AG08395 (cell line): ENCODE measurements at places on chromosomes 16 and 17.

GRCh38 chr17:77882481-77883212 lies 75.9 kb upstream of the TNRC6C start:
- DNase-seq = peak; percentile 25

- DNase-seq = no peak
Measured at GRCh38 chr16:19722269-19722952, 4.3 kb downstream of the IQCK start.

GRCh38 chr16:721765-722540 lies 1.0 kb downstream of the ANTKMT start:
- no peak for DNase-seq

DNA sequence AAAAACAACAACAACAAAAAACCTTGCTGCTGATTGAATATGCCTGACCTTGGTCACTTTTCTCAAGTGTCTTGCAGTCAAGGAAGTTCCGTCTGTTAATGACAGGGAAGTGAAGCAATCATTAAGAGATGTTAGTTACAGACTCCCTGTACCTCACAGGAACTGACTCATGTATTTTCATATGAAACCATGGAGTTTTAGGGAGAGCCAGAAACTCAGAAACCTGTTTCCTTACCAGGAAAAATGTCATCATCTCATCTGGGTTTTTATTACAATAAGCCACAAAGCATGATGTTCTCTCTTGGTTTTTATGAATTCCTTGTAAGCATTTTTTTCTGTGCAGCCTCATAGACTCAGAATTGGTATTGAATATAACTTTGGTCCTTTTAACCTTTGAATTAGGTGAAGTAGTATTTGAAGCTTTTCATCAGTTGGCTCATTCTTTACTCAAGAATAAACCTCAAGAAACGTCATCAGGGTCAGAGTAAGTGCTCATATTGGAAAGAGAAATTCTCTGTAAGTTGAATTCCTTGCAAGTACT lies 10.3 kb downstream of the LYRM1 start:
- peak; percentile 68 for DNase-seq

- DNase-seq = no peak
Measured at GRCh38 chr17:73758245-73758644, 114.0 kb upstream of the SDK2 start.

GRCh38 chr17:61904094-61904710 lies 23.6 kb downstream of the INTS2 start:
- DNase-seq = no peak

GRCh38 chr17:80716986-80717719 lies 172.5 kb downstream of the RPTOR start:
- peak; percentile 15 for DNase-seq

DNA sequence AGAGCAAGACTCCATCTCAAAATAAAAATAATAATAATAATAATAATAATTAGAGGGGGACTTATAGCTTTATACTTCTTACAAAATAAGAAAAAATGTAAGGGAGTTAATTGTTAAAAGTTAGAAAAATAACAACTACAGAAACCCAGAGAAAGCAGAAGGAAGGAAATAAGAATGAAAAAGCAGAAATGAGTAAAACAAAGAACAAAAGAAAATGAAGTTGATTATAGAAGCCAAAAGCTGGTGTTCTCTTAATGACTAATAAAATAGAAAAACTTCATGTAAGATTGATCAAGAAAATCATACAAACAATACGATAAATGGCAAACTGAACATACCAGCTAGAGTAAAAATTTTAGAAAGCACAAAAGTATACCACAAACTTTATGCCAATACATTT lies 6.8 kb upstream of the NSMCE1 start:
- no peak for DNase-seq

DNA sequence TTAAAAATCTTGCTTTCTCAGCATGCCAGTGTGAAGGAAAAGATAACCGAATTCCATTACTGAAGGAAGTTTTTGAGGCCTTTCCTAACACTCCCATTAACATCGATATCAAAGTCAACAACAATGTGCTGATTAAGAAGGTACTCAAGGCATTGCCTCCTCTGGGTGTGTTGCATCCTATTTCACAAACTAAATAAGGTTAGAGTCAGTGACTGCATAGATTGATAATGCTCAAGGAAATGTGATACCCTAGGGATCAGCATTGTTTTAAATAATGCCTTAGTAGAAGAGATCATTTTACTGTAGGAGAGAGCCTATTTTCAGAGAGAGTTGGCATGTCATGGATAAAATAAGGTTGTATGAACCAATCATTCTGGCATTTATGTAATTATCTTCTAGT lies 36.8 kb downstream of the GDPD1 start:
- no peak for DNase-seq

GRCh38 chr16:57940382-57940966 lies 30.5 kb downstream of the CNGB1 start:
- no peak for DNase-seq

DNA sequence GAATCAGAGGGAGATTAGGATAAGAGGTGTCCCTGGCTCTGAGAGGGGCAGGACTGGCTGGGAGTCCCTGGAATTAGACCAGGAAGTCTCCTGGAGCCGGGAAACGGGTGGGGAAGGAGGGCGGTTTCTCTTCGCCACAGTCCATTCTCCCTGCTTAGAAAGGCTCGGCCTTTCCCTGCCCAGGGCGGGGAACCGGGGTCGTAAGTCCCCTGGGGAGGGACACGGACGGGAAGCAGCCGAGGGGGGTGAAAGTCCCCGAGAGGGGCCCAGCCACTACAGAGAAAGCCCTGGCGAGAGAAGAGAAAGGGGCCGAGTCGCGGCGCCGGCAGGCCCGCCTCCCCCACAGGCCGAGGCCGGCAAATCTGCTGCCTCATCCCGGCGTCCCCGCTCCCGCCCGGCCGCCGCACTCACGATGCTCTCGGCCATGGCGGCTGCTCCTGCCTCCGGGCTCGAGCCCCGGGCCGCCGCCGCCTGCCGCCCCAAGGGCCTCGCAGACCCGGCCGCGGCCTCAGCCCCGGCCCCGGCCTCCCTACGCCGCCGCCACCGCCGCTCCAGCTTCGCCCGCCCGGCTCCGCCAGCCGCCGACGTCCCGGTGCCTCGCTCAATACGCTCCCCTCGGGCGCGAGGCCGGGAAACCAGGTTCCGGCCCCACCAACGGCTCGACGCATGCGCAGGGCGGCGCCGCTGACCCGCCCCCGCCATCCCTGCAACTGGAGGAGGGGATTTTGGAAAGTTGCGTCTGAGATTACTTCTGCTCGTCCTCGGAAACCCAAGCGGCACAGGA lies at the start of the genes NPLOC4 and TSPAN10:
TSS of gene NPLOC4 (minus strand) at position 608 of the 784 bp plus-strand sequence. CDS start at position 426, 182 bp downstream.
TSS of gene TSPAN10 (plus strand) at position 692 of the 784 bp plus-strand sequence. CDS start 5,217 bp downstream, outside the sequence.
- DNase-seq = peak; percentile 99

GRCh38 chr16:88406096-88407041 lies 23.6 kb downstream of the ZNF469 start:
- DNase-seq = peak; percentile 44

- DNase-seq = no peak
Measured at GRCh38 chr16:73605309-73605708, 557.4 kb upstream of the ZFHX3 start.

DNA sequence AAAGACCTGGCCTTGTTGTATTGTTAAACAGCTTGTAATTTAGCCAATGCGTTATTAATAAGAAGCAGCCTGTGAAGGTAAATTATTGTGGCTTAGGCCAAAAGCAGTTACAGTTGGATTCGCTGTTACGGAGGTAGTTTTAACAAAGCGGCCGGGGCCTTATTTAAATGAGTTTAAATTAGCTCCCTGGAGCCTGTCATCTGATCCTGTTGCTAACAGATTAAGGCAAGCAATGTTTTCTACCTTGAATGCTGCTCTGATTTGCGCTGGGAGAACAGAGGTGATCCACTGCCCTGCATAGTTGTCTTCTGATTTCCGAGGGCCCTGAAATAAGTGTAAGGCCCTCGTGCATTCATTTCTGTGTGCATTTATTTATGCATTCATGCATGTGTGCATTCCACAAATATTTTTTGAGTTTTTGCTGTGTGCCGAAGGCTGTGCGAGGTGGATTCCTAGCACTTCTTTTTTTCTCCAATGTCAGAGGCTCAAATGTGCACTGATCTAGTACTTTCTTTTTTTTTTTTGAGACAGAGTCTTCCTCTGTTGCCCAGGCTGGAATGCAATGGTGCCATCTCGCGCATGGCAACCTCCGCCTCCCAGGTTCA lies 10.9 kb downstream of the SEC14L5 start:
- DNase-seq = no peak

GRCh38 chr17:65047941-65048340 lies 8.6 kb downstream of the GNA13 start:
- DNase-seq = no peak

DNA sequence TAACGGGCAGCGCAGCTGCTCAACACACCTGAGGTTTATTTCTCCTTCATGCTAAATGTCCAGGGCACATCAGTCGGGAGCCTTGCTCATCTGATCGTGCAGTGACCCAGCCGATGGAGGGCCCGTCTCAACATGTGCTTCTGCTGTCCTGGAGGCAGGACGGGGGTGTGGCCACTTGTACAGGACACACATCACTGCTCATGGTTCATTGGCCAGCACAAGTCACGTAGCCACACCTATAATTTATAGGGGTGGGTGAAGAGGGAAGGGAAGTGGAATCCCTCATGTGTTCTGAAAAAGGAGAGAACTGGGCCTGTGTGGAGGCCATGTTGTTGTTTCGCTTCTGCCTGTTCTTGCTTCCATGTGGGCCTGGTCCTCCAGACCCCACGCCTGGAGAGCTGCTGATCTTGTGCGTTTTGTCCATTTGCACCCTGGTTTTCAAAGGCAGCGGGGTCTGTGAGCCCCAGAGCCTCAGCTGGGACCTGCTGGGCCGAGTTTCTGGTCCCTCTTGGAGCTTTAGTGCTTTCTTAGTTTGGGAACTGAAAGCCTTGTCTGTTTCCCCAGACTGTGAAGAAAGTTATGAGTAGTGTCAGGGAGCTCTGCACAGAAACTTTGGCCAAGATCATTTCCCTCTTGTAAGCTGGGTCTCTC lies 60.5 kb downstream of the CMIP start:
- DNase-seq = no peak

- DNase-seq = no peak
Measured at GRCh38 chr16:46895399-46896313, 11.5 kb downstream of the GPT2 start.

DNA sequence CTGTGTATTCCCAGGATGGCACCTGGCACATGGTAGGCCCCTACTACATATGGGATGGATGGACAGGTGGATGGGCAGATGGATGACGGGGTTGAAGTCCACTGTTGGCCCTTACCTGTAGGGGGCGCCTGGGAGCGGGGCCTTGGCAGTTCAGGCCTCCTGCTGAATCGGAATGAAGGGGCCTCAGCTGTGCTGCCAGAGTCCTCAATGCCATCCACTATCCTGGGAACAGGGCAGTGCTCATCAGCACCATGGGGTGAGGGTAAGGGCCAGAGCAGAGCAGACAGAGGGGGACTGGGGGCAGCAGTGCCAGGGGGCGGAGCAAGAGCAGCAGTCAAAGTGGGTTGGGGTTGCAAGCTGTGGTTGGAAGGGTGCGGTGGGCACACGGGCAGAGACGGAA lies 8.3 kb upstream of the RAB5C start:
- DNase-seq = no peak

GRCh38 chr17:37399265-37399803 lies 7.3 kb downstream of the ACACA start:
- DNase-seq = no peak

DNA sequence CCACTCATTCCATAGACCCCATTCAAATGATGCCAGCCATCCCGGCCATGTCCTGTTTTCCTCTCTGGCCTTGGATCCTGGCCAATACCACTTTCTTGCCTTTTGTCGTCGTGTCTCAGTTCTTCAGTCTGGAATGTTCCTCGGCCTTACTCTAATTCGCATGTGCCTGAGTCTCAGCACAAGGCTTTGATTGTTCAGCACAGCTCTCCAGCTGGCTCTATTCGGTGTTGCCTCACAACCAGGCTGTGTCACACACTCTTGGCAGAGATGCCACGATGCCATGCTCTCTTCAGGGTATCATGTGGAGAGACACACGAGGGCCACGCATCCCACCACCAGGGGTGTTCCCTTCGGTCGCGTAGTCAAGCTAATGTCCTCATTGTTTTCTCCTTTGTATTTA lies 1.8 kb upstream of the VPS4A start:
- DNase-seq = no peak

DNA sequence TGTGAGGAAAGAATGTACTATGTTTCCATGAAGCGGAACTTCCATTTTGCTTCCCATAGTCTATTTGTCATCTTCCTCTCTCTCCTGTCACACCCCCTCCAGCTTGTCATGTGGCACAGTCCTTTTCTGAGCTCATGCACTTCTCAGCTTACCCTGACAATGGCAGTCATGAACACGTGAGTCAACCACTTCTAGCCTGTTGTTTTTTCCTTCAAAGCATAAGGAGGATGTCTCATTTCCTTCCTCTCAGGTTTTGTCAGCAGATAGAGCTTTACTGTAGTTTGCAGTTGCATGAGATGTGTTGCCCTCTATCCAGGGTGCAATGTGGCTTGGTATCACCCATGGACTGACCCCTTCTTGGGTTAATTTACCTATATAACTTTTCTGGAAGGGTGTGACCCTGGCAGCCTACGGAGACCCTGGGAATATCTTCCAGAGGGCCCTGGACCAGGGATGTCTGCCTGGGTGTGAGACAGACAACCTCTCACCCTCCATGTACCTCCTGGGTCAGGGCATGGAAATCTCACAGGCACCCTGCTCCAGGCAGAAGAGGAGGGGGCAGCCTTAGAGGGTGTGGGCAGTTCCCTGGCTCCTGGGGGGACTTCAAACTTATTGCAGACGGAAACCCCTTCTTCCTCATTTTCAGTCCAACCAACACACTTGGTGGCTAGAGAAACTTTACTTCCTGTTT lies 4.0 kb upstream of the ZNF267 start:
- DNase-seq = peak; percentile 71

GRCh38 chr16:4510747-4511426 lies 27.7 kb downstream of the CDIP1 start:
- DNase-seq = no peak
